Activated naive CD4-positive, alpha-beta T cell treated with anti-CD3 and anti-CD28 coated beads, Interleukin-2, amount 50 U/mL, for 72 hours (primary cell): ENCODE measurements at places on chromosomes 1 and 21.

GRCh38 chr1:219900201-219900600, 28.2 kb downstream of the SLC30A10 start:
- DNase-seq: no peak

DNA sequence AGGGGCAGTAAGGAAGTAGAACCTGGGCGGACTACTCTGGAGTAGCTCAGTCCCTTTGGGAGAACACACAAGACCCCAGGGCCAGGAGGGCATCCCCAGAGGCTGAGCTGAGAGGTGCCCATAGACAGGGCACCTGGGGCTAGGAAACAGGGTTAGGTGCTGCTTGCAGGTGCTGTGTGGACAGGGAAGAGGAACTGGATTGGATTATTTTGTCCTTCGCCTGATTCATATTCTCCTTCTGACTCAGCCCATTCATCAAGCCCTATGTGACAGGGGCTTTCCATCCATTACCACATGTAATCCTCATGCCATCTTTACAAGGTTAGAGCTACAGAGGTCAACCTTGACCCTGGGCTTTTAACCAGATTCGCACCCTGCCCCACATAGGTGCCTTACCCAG, 183.9 kb downstream of the C1orf94 start:
- DNase-seq: no peak

- DNase-seq: no peak
These were observed 40.5 kb upstream of the EDN2 start for GRCh38 chr1:41524676-41525675.

DNA sequence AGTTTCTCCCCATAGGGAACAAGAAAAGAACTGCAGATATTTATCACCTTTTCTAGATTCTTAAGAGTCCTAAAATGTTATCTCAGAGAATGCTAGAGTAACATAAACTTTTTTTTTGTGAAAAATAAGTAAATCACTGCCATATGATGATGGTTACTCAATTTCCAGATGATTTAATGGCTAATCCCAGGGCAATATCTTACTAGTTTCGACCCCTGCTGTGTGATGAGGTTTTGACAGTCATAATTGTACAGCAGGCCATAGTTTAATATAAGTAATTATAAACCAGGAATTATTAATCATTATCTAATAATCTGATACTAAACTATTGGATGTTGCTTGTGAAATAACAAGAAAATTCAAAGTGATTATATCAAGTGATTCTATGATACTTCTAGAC, 210.6 kb downstream of the HLX start:
- DNase-seq: no peak

DNA sequence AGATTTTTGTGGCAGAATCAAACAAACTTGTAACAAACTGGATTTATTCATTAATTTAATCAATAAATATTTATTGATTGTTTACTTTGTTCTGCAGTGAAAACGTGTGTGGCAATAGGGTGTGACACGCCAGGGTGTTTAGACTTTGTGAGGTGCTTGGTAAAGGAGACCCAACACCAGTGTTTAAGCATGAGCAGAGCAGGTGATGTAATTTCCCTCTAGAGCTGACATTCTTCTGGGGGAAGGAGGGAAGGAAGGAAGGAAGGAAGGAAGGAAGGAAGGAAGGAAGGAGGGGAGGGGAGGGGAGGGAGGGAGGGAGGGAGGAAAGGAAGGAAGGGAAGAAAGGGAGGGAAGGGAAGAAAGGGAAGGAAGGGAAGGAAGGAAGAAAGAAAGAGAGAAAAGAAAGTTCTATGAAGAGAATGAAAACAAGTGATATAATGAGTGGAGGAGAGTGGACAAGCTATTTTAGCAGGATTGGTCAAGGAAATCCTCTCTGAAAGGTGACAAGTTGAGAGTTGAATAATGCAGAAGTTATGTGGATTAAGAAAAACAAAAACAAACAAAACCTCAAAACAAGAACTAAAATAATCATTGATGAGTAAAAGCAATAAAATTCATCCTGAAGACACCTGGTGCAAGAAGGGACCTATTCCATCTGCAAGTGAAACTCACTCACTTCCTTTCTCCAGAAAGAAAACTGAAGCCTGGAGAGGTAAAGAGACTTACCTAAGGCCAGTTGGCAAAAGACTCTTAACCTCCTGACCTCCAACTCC, 60.8 kb downstream of the TSEN15 start:
- DNase-seq: no peak

DNA sequence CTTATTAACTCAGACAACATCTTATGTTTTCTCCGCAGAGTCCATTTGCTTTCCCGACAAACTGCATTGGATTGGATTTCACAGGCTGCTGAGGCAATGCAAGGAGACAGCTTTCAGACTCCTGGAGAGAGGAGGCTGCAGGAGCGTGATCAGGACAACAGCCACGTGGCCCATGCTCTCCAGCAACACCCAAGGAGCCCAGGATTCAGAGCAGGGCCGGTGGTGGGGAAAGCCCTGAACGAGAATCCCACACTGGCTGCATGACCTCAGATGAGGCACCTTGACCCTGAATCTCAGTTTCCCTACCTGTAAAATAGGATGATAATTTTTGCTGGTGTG, 78.3 kb upstream of the NFASC start:
- DNase-seq: no peak

- DNase-seq: no peak
These were observed 11.4 kb downstream of the AGMAT start for GRCh38 chr1:15573477-15573876.

- no peak for DNase-seq
These were observed 29.5 kb downstream of the HLX start for GRCh38 chr1:220908757-220909156.

GRCh38 chr1:40592107-40592803, 60.8 kb downstream of the ZNF684 start:
- no peak for DNase-seq

GRCh38 chr21:38352536-38353219, 95.9 kb downstream of the KCNJ15 start:
- DNase-seq: no peak

- no peak for DNase-seq
These were observed 49.7 kb upstream of the IFI44L start for GRCh38 chr1:78570539-78570938.

DNA sequence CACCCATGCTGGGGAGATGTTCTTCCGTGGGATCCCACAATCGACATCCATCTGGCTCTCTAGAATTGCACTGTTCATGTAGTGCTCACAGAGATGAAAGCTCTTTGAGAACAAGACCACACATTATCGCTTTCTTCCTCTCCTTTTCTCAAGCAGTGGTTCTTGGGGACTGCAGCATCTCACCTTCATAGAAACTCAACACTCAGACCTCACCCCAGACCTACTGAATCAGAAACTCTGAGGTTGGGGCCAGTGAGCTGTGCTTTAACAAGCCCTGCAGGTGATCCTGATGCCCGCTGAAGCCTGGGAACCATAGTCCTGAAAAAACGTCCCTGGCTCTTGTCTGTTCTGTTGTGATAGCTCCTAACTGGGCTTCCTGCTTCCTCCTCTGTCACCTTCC, 251.3 kb upstream of the FGGY start:
- DNase-seq: no peak

DNA sequence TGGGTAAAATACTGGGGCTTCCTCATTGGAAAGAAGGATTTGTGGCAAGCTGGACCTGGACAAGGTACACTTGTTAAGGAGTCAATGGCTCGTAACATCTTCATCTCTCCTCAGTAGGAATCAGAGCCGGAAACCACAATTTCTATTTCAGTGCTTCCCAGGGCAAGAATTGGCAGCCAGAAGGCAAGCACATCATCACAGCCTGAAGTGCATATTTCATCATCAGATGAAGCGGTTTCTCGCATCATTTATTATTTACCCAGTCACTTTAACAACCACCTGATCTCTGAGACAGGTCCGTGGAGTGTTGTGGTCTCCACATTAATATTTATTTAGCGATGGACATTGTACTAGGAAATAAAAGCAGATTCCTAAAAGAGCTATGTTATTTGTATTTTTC, 55.0 kb downstream of the KCNJ15 start:
- no peak for DNase-seq

DNA sequence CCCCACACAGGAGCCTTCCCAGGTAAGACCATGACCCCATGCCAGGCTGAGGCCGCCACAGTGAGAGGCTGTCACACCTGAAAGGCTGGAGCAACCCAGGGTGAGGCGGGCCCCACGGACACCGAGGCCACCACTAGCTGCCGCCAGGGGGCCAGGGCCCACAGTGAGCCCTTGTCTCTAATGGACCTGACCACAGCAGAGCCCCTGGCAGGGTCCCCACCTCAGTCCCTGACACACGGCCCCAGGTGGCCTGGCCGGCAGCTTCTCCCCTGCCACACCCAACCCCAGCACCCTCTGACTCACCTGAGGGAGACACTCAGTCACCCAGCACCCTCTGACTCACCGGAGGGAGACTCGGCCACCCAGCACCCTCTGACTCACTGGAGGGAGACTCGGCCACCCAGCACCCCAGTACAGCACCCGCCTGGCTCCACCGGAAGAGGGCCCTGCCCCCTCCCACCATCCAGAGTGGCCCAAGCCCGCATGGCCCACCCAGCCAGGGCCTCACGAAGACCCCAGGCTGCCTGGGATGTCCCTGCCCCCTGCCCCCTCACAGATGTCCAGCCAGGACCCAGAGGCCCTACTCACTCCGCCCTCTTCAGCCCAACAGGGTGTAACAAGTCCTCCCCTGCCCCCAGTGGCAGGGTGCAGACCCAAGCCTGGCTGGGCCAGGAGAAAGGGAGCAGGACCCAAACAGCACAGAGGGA, 4.4 kb downstream of the DVL1 start:
- peak; percentile 78 for DNase-seq

GRCh38 chr1:164473544-164473943, 85.4 kb upstream of the PBX1 start:
- DNase-seq: no peak

DNA sequence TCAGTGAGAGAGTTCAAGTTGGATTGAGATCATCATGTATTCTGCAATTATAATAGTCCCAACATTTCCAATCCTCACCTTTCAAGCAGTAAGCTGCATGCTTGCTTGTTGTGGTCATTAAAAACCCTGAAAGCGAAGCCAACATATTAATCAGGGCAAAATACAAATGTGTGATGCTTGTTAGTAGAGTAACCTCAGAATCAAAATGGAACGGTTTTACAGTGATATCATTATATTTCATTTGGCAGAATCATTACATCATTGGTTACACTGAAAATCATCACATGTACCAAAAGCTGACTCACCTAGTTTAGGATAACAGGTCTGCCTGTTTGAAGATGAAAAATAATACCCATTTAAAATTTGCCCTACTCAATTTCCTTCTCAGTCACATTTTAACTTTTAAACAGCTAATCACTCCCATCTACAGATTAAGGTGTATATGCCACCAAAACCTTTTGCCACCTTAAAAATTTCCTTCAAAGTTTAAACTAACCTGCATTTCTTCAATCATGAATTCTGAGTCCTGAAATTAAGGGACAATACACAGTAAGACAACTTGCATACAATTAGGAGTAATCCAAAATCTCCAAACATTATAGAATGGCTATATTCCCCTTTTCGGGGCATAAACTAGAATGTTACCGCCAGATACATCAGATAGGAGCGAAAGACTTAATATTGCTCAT, 3.5 kb downstream of the GAS5 start:
- no peak for DNase-seq

- no peak for DNase-seq
These were observed 10.4 kb upstream of the BOLA1 start for GRCh38 chr1:149888999-149889289.

- no peak for DNase-seq
These were observed 36.9 kb upstream of the QSOX1 start for GRCh38 chr1:180117764-180118116.

DNA sequence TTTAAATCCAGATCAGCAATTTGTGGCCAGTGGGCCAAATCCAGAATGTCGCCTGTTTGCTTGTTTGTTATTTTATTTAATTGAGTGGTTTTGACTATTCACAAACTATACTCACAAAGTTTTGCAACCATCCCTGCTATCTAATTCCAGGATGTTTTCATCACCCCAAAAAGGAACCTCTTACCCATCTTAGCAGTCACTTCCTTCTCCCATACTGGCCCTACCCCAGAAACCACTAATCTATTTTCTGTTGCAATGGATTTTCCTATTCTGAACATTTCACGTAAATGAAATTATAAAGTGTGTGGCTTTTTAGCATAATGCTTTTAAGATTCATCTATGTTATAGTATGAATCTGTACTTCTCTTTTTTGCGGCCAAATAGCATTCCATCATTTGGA, 41.3 kb downstream of the WDTC1 start:
- DNase-seq: no peak

- DNase-seq: no peak
These were observed 2.2 kb upstream of the LYPD8 start for GRCh38 chr1:248757784-248758195.

- no peak for DNase-seq
These were observed 19.9 kb upstream of the KCNE2 start for GRCh38 chr21:34343838-34344381.
